DND-41 (cell line): ENCODE measurements at places on chromosomes 1 and 21.

DNA sequence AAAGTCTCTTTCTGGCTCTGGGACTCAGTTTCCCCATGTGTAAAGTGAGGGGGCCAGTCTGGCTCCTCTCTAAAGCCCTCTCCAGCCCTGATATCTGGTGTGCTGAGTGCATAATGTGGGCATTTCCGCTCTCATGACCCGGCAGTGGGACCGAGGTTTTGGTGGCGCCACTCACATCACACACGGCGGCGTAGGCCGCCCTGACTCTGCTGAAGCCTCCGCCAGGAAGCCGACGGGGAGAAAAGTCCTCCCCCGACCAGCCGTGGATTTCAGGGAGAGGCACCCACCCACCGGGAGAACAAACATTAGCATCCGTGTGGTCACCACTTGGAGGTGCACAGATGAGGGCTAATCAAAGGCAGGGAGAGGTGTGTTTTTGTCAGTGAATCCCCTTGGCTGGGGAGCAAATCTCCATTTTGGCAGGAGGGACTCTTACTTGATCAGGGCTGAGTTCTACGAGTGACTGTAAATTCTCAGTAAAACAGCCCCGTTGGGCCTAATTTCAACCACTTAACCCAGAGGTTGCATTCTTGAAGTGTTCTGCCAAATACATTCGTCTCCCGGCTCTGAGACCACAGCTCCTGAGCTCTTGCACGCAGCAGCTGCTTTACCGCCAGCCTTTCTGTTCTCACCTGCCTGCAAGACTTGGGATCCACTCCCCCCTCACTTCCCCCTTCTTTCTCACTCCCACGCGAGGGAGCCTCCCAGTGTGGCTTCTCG lies 118.2 kb downstream of the FOXD2 start:
- no peak for DNase-seq

DNA sequence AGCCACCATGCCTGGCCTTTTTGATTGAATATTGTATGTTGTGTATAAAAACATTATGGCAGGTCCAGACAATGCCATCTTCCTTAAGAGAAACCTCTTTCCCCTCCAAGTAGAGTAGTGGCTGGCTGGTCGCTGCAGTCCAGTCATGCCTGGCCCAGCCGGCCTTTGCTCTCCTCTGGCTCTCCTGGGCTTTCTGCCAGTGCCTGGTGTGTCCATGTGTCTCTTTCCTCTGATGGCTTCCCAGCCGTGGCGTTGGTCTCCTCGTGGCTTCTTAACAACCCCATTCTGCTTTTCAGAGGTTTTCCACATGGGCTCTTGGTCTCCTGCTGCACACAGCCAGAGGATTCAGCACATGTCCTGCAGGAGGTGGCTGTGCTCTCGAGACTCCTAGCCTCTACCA lies 58.7 kb downstream of the DIP2A start:
- DNase-seq: no peak

GRCh38 chr21:35231090-35231489 lies 182.0 kb upstream of the RUNX1 start:
- no peak for DNase-seq

GRCh38 chr1:113809670-113810602 lies 2.3 kb downstream of the RSBN1 start:
- no peak for DNase-seq

GRCh38 chr1:214120951-214121350 lies 133.2 kb downstream of the PROX1 start:
- no peak for DNase-seq

DNA sequence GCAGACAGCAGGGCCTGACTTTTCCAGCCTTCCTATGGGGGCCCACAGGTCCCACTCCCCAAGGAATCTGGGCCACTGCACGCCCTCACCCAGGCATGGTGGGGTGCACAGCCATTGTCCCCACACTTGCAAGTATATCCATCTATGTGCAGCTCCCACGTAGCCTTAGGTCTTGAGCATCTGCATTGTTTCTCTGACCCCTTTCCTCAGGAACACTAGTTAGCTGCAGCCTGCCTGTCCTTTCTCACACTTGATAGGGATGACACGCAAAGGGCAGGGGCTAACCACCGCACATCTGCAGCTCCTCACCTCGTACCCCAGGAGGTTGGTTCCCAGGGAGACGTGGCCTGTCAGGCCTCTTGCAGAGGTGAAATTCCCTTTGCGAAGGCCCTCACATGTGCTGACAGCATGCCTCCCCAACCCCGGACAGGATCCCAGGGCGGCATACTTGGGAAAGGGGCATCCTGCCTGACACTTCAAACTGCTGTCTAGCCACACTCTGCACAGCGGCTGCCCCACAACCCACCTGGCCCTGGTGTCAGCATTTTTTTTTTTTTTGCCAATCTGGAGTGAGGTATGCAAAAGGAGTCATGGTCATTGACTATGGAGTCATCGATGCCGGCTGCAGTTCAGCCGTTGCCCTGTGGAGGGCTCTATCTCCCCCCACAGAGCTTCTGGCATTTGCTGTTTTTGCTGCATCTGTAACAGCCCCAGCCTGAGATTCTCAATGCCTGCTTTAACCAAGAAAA lies 5.0 kb downstream of the JMJD4 start:
- DNase-seq: peak; percentile 50

- DNase-seq: no peak
Measured at GRCh38 chr21:29157080-29157479, 26.6 kb downstream of the MAP3K7CL start.

GRCh38 chr1:159218649-159219636 lies 14.3 kb downstream of the ACKR1 start:
- DNase-seq: no peak

DNA sequence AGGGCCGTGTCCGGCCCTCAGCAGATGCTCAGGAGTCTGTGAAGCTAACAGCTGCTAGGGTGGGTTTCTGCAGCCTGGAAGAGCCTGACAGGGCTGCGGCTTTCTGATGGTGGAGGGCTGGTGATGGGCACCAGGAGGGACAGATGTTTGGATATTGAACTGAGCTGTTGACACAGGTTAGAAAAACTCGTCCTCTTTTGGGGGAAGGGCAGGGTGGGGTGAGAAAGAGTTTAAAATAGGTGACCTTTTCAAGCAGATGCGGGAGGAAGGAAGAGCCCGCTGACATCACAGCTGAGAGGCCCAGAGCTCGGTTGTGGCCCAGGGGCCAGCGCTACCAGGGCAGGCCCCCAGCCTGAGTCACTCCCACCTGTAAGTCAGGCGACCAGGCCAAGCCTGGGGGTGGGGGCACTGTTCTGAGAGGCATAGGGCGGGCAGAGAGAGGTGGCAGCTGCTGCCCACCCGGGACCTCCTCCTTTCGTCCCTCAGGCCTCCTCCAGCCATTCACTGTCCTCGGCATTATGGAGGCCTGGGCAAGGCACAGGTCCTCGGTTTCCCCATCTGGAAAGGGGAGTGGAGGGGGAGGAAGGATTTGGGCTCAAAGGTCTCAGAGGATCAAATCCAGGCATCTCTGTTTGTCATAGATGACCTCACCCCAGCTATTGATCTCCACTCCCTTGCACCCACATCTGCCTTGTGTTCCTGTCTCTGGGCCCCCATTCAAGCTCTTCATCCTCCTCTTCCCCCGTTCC lies 32.3 kb upstream of the ID3 start:
- no peak for DNase-seq

GRCh38 chr21:40923407-40923806 lies 76.4 kb upstream of the DSCAM start:
- no peak for DNase-seq

DNA sequence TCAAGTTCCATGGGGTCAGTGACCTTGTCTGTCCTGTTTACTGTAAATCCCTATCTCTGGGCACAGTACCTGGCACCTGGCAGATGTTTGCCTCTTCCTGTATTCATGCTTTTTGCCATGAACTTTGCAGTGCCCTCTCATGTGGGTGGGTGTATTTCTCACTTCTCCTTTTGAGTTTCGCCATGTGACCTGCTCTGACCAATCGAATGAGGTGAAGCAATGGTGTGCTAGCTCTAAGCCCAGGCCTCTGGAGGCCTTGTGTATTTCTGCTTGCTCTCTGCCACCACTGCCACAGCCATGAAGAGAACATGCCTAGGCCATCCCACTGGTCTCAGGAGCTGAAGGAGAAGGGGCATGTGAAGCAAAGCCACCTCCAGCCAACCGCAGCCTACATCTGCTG lies 185.5 kb upstream of the ZC3H12A start:
- DNase-seq: no peak

DNA sequence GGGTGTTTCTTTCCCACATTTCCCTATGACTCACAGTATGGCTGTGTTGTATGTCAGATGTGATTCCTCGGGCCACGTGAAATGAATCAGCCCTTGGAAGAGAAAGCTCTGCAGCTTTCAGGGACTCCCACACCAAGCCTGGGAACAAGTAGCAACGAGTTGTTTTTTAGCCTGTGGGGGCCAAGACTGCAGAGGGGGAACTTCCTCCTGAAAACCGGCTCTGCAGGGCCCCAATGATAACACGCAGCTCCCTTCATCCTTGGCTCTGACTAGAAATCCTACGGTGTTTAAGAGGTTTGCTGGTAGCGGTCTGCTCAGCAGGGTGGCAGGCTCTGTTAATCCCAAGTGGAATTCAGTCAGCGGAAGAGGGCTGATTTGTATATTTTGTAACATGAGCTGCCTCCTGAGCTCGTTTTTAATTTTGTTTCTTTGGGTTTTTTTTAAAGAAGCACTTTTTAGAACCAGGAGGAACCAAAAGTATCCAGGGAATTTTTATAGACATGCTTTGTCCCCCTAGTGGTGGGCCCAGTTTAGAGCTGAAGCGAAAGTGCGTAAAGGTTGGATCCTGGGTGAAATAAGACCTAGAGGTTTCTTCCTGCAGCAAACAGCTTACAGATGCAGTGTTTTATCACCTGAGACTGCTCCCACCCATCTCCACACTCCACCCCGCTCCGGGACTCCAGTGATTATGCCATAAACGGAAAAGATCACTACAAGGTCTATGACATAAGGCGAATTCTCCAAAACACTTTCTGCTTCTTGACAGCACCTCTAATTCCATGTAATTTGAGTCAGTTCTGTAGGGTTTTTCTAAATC lies 48.8 kb downstream of the LAMC2 start:
- DNase-seq: peak; percentile 10

DNA sequence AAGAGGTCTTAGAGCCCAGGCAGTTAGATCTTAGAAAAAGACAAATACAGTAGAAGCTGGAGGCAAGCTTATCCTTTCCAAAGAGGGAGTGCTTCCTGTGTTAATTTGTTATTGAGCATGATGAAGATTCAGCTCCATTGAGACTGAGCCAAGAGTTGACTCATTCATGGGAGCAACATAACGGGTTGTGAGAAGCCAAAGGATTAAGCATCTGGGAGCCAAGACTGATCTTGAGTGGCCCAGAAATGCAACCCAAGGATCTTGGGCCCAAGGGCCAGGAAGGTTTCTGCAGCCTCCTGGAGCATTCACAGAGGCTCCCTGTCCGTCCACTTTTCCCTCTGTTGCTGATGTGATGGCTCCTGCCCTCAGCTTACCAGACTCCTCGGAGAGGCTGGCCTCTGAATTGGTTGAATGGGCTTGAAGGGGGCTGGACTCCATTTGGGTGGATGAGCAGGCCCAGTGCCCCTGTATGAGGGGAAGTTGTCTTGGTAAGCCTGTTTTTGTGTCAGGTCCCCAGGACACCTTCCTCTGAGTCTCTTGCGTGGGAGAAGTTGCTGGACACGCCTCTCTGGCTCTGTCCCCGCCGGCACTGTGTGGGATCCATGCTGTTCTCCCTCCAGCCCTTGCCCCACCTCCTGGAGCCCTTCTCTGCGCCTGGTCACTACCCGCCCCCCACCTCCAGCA lies 42.4 kb downstream of the PDE9A start:
- no peak for DNase-seq

- DNase-seq: no peak
Measured at GRCh38 chr1:2014741-2015735, 4.1 kb upstream of the GABRD start.

DNA sequence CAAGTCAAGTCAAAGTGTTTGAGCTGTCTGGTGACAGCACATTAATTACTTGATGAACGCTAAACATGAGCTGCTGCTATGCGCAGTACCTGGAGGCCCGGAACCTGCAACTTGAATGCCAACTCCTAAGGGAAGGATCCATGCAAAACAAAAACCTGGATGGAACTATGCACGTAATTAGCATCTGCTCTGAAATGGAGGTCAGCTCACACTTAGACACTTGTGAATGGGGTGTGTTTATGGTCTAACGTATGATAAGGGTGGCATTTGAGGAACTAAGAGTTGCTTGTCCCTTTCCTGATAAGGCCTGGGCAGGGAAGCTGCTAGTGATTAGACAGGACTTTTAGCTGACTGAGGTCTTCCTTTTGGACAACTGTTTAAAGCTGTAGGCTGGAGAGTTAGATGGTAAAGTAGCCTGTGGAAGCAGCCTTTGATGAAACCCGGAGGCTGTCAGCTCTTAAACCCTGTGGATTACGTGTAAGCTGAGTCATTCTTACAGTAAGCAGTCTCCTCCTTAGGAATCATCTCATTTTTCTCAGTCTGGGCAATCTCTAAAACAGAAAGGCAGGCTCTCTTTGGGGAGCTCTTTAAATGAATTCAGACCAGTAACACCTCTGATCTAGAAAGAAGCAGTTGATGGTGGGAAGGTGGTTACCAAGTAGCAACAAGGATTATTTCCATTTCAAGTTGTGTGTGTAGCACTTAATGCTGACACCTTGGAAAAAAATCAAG lies 6.8 kb downstream of the TENT5C start:
- DNase-seq: no peak

DNA sequence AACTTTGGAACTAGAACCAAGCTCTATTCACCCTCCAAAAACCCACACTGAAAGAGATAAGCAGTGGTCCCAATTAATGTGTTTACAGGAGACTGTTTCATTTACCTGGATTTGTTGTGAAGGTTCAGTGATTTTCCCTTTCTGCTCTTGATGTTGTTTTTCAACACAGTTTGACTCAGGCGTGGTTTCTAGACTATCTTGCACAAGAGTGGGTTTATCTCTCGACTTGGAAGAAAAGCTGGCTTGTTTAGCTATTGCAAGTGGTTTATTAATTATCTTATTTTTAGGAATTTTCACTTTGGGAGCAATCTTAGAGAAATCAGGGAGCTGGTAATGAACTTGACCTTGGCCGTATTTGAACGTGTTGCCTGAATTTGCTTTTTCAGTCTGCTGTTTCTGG lies 5.3 kb downstream of the AKNAD1 start:
- DNase-seq: no peak

DNA sequence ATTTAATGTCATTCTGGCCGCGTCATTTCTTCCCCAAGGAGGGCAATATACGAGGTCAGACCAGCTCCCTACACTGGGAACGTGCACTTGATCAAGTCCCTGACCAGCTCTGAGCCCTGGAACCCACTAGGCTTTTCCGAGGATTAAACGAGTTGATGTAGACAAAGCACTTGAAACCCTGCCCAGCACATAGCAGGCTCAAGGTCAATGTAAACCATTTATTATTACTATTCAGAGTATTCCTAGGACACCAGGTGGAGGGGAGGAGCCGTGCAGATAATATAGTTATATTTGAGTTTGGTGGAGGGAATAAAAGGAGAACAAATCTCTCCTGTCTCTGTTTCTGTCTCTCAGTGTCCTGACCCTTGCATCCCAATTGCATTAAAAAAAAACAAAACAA lies 174.1 kb upstream of the IGSF21 start:
- DNase-seq: no peak

- DNase-seq: no peak
Measured at GRCh38 chr1:21604208-21604957, 64.8 kb downstream of the RAP1GAP start.

- no peak for DNase-seq
Measured at GRCh38 chr1:217627431-217627830, 3.5 kb downstream of the GPATCH2 start.
